Caudate nucleus (tissue), 63 donors: ENCODE measurements at places on chromosomes 7 and 10.

- peak; percentile 80 for DNase-seq
Observed at GRCh38 chr10:5888351-5888750, 1.3 kb downstream of the ANKRD16 start.

DNA sequence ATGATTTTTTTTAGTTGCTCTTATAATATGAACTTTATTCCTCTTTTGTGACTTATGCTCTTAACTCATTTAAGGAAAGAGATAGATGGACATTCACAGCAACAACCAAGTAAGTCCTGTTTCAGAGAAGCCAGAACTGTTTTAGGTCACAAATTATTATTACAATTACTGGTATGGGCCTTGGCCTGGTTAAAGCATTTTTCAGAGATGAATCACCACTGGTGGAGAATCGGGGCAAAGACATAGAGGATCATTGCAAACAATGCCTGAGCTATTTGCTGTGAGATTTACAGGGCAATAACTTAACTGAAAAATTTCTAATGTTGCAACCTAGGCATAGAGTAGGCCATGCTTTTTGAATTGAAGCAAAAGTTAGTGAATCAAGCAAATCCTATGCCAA, 138.0 kb upstream of the YAE1 start:
- DNase-seq = no peak

DNA sequence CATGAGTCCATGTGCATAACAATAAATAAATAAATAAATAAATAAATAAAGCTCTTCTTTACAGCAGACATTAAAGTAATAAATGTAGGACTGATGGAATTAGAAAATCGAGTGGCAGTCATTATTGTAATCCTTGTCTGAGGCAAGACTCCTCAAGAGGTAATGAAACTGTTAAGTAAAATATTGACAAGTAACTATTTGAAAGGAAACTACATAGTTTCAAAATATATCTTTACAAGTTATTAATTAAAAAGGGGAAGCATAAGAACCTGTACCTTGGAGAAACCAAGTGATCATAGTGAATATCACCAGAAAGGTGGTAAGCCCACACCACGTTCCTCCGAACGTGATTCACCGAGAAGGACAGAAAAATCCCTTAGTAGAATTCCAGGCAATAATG, 285.6 kb upstream of the SORCS1 start:
- DNase-seq = no peak

- DNase-seq = no peak
Observed at GRCh38 chr7:87687653-87688254, 59.6 kb downstream of the RUNDC3B start.

- DNase-seq = no peak
Observed at GRCh38 chr10:14371581-14371980, 40.9 kb upstream of the FRMD4A start.

GRCh38 chr10:15515202-15515601, 144.1 kb upstream of the FAM171A1 start:
- no peak for DNase-seq

- no peak for DNase-seq
Observed at GRCh38 chr10:98106531-98106930, 27.9 kb upstream of the R3HCC1L start.

- DNase-seq = no peak
Observed at GRCh38 chr7:132930881-132931280, 151.0 kb downstream of the CHCHD3 start.

GRCh38 chr10:17023386-17024298, 106.0 kb downstream of the CUBN start:
- DNase-seq = no peak

DNA sequence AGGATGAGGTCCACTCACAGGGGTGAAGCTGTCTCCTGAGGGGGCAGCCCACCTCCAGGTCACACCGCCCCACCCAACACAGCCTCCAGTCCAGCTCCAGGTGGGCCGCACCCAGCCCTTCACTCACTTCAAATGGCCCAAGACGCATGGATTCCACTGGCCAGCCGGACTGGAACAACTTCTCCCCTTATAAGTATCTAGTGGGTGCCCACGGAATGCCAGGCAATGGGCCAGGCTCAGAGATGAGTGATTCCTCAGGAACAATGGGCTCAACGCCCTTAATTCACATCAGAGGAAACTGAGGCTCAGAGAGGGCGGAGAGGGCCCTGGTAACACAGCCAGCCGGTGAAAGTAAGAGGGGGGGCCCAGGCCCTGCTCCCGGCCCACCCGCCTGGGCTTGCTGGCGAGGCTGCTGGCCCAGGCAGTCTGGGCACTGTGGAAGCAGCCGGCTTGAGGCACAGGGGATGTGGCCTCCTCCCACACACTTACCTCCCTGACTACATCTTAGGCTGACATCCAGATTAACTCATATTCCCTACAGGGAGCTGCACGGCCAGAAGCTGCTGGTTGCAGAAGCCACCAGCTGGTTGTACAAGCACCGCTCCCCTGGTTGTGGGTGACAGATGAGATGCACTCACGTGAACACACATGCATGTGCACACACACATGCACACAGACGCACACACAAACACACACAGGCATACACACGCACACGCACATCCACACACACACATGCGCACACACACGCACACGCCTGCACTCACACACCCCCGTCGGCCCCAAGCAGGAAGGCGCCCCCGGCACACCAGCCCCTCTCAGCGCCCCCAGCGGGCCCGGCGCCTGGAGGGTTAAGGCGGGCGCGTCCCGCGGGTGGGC, 1.0 kb upstream of the FAM20C start:
- DNase-seq = no peak

DNA sequence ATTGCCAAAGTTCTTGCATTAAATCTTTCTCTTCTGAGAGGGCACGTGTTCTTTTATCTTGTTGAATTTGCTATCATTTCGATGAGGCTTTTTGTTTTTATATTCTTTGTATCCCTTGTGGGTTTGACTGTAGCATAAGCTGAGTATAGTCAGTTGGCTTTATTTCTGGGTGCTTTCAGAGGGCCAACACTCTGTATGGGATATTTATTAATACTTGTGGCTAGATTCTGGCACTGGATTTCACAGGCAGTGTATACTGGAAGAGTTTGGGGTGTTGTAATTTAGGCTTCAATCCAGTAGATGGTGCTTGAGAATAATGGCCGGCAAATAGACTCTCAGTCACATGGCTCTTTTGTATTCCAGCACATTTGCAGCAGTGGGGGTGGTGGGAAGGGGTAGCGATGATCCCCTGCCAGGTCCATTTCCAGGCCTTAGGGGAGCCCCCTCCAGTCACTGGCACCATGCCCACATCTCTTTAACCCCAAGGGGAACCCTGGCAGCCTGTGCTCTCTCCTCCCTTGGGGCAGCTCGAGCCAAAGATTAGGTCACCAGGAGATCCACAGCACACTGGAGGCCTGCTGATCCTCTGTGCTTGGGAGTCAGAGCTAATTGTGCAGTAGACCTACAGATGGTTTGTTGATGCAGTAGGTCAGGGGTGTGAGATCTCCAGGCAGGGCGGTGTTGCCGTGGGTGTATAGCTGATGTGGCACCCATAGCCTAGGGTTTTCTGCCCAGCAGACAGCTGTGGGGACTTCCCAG, 81.8 kb downstream of the PTPN20 start:
- DNase-seq = peak; percentile 7

- DNase-seq = no peak
Observed at GRCh38 chr10:61296161-61296560, 157.0 kb downstream of the TMEM26 start.

DNA sequence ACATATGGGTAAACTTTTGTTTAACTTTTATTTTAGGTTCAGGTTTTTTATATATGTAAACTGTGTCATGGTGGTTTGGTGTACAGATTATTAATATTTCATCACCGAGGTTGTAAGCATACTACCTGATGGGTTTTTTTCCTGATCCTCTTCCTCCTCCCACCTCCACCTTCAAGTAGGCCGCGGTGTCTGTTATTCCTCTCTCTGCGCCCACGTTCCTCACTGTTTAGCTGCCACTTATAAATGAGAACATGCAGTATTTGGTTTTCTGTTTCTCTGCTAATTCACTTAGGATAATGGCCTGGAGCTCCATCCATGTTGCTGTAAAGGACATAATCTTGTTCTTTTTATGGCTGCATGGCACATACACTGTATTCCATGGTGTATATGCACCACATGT, 1000.0 kb upstream of the CELF2 start:
- DNase-seq = no peak

DNA sequence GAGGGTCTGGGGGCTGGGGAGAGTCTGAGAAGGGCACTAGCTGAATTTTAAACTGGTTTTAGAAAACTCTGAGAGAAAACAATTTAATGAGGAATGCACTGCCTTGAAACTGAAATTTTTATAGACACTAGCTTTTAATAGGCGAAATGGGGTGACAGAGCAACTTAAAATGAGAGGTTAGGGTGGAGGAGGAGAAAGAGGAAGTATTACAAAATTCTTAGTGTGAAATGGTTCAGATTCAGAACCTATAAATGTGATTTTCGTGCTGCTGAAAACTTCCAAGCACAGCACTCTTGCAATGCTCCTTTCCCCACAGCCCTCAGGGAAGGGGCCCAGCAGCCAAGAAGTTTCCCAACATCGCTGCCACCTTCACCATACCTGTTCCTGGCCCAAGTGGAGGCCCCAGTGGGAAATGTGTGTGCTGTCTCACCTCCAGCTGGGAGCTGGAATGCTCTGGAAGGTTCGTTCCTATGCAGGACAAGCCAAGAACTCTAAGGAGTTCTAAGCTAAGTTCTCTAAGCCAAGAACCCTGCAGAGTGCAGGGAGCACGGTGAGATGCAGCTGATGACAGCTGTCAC, 60.0 kb downstream of the ATXN7L1 start:
- no peak for DNase-seq

- no peak for DNase-seq
Observed at GRCh38 chr10:114271075-114271778, 32.2 kb downstream of the VWA2 start.

GRCh38 chr7:99648843-99649242, 31.0 kb downstream of the CYP3A5 start:
- no peak for DNase-seq

DNA sequence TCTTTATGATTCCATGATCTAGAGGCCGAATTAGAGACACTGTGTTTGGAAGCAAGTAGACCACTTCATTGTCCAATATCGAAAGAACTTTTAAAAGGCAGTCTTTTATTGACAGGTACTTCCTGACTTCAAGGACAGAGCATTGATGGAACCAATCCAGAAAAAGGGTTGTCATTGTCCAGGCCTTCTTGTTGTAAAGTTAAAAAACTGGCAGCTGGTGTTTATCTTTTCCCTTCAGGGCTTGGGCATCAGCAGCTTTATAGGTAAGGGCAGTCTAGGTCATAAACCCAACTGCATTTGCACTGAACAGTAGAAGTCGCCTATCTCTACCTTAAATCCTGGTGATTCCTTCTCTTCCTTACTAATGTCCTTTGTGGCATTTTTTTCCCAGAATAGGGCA, 95.6 kb downstream of the ST7 start:
- DNase-seq = no peak

- DNase-seq = no peak
Observed at GRCh38 chr7:40311307-40311706, 176.5 kb downstream of the SUGCT start.

DNA sequence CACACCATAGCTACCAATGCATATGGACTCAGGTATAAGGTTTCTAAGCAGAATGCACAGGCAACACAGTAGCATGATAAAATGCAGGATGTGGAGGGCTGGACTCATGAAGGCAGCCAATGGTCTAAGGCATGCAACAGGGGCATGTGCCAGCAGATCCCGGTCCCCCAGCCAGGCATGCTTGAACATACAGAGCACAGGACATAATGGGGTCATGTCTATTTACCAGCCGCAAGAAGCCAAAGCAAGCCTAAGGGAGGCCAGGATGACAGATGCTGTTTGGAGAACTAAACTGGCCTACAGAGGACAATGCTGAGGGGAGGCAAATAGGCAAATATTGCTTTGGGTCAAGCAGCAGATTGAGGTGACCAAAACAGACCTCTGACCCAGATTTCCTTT, 60.0 kb upstream of the PDLIM1 start:
- DNase-seq = no peak

- DNase-seq = no peak
Observed at GRCh38 chr7:120280743-120281142, 7.8 kb downstream of the KCND2 start.

DNA sequence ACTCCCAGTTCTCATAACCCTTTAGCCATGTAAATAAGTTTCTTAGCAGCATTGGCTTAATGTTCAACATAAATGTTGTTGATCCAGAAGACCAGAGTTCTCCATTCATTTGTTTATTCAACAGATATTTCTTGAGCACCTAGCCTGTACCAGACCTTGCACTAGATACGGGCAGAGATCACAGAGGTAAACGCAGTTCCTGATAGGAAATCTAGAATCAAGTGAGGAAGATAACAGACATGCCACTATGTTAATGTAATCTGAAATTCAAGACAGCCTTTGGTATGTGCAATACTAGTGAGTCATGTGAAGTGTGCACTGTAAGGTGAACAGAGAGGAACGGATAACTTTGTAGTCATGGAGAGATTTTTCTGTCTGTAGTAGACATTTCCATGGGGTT, 3.0 kb downstream of the BUB3 start:
- DNase-seq = no peak

GRCh38 chr7:54995610-54996363, 23.0 kb upstream of the EGFR start:
- DNase-seq = no peak

DNA sequence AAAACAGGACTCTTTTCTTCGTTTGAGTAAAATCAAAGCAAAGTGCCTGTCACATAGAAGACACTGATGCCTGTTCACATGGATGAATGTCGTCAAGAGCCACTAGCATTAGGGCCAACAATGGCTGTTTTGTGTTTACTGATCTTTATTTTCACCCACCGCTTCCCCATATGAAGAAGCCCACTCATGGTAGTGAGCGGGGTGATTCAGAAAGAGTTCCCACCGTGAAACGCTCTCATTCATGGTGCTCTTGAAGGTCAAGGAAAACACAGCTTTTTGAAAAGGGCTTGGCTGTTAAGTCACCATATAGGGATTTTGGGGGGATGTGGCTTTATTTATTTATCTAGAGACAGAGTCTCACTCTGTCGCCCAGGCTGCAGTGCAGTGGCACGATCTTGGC, 12.5 kb downstream of the PROSER2 start:
- DNase-seq = no peak
